ENCODE measurements at places on chromosomes 12 and 14.

DNA sequence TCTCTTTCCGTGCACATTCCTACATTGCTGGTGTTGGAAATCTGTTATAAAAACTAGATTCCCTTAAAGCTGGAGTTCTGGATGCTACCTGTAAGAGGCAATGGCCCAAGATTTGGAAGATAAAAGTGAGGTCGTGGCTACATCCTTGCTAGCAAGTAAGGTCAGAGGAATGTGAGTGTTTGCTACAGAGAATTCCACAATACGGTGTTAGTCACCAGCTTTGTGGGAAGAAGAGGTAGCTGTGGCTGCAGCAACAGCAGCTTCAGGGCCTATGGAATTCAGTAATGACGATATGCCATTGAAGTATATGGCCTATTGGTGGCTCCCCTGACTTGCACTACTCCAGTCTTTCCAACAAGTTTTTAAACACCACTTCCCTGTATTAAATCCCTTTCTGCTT, 227.7 kb upstream of the TMEM260 start:
- DNase-seq = no peak

DNA sequence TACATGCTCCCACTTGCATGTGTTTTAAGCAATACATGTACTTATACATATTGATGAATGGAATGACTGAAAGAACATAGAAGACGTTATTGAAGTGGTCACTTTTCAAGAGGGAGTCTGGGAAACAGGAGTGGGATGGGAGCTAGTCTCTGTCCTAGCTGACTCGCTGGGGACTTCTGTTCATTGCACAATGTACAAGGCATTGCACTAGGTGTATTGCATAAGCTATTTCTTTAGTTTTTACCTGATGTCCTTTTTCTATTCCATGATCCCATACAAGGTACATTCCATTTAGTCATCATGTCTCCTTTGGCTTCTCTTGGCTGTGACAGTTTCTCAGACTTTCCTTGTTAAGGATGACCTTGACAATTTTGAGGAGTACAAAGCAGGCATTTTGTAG, 4.0 kb upstream of the MYO1H start:
- no peak for DNase-seq

DNA sequence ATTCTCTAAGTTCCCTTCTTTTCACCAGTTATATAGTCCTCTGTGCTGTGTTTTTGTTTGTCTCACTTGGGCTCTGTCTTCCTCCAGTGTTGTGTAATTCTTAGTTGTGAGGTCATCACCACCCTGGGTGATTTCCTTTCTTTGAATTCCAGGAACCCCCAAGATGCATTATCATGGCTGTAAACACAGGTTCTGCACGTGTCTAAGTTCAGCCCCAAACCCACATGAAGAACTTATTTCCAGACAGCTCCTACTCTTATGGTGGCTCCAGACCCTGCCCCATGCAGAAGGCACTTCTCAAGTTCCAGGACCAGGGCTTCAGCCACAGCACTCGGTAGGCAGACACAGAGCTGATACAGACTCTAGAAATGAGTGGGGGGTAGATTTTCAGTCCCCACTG, 560.5 kb downstream of the BCL11B start:
- no peak for DNase-seq

- DNase-seq = no peak
Measured at GRCh38 chr14:35963209-35963608, 137.1 kb downstream of the BRMS1L start.

- no peak for DNase-seq
Measured at GRCh38 chr14:71355324-71356201, 448.3 kb downstream of the PCNX1 start.

Measured in activated T-helper 9 cell treated with anti-CD3 and anti-CD28 coated beads, Interleukin-2, amount 50 U/mL, for 16 hours (primary cell).